ENCODE measurements at places on chromosomes 3 and 15. TPM values are rescaled to one million over a fixed set of nuclear protein-coding genes. Genes with fewer than 3 reads are reported as not detected.

Gene BLM
- total RNA-seq: 13.1 TPM

- peak; percentile 35 for DNase-seq
These were observed 4.7 kb downstream of the NR1D2 start for GRCh38 chr3:23949784-23950183.

DNA sequence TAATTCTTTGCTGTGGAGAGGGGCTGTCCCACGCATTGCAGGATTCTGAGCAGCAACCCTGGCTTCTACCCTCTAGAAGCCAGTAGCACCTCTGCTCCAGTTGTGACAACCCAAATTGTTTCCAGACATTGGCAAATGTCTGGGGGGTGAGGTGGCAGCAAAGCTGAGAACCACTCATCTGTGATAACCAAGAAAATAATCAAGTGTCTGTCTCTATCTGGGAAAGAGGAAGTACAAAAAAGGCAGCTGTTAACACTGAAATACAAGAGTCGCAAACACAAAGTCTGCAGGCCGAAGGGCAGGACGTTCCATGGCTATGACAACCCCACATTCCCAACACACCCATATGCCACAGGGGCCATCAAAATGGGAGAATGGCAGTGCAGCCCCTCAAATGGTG lies 42.2 kb upstream of the GNB5 start:
- DNase-seq: no peak

GRCh38 chr3:63458405-63458804 lies 180.3 kb downstream of the SYNPR start:
- DNase-seq: no peak

- DNase-seq: no peak
These were observed 8.1 kb downstream of the RAD18 start for GRCh38 chr3:8954938-8955763.

Measured in HT1080 (cell line).